ENCODE measurements at places on chromosomes 4 and X.

GRCh38 chr4:113823291-113823659, 61.7 kb upstream of the CAMK2D start:
- no peak for DNase-seq

DNA sequence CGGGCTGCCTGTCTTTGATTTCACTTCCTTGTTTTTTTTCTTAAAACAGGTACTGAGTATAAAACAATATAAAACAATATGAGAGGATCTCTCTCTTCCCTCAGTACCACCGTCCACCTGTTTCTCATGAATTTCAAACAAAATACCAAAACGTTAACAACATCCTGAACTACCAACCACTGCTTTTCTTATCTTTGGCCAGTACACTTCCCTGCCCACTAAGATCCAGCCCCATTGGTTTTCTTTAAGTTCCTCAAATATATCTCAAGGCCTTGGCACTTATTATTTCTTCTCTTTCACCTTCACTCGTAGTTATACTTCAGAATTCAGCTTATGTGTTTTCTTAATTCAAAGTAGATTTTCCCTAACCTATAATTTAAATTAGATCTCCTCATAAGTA, 370.2 kb upstream of the GRIA3 start:
- no peak for DNase-seq

DNA sequence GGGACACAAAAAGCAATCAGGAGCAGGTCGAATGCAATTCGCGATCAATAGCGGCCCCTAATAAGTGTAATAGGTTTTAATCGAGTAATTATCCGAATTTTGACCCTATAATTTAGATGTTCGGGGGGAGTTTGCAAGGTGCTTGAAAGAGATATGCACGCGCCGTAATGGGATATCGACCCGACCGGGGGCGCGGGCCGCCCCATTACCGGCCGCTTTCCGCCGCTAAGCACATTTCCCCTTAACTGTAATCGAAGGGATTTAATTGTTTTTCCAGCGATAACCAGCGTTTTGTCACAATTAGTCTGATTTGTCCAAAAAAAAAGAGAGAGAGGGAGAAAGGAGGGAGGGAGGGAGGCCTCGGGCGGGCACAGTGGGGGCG, 997 bp downstream of the NKX1-1 start:
- no peak for DNase-seq

GRCh38 chr4:107692202-107692601, 27.8 kb downstream of the PAPSS1 start:
- DNase-seq = no peak

DNA sequence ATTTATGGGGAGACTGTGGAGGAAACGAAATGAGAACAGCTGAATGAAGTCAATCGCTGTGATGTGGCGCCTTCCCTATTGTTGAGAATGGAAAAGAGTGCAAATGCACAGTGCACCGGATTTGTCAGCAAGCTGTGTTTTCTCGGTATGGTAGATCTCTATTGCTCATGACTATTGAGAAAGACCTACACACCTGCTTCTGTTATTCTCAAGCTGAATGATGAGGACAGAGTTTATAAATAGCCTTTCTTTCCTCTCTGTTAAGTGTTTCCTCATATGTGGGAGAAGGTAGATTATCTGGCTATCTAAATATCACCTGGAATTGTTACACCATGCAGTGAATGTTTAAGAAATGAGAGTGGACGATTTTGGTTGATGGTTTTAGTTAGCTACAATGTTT, 650.7 kb downstream of the IL1RAPL1 start:
- DNase-seq = no peak

- no peak for DNase-seq
Measured at GRCh38 chr4:139770361-139770760, 104.7 kb downstream of the MGST2 start.

DNA sequence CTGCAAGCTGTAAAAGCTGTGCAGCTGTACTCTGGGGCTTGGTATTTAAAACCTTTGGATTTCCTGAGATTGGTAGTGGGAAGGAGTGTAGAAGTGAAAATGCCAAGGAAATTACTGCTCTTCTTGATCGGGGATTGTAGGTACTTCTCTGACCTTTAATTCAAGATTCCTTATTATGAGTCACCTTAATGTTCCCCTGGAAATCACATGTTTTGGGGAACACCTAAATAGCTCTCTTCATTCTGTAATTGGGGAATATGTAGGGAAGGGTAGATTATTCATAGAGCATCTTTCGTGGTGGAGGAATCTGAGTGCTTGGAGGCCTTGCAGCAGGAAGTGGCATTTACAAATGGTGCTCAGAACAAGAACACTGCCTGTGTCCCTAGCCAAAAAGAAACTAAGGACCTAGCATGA, 137.8 kb downstream of the UCHL1 start:
- DNase-seq = no peak

DNA sequence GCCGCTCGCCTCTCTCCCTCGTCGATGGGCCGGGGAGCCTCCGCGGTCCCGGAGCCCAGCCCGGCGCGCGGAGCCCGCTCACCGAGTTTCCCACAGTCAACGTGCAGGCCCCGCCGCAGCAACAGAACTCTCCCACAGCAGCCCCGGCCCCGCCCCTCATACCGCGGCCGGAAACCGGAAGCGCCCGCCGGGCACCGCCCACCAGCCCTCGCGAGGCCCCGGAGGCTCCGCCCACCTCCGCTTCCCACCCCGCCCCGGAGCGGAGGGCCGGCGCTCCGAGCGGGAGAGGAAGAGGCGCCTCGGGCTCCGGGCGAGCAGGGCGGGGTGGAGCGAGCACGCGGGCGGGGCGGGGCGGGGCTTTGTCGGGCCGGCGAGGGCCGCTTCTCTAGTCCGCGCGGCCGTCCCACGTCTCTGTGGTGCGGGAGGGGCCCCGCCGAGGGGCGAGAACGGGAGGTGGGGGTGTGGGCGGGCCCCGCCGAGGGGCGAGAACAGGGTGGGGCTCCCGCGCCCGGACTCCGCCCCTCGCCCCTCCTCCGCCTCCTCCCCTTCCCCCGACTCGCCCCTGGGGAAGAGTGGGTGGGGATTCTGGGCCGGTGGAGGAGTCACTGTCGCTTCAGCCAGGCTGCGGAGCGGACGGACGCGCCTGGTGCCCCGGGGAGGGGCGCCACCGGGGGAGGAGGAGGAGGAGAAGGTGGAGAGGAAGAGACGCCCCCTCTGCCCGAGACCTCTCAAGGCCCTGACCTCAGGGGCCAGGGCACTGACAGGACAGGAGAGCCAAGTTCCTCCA, at the start of the genes ABCD1 and BCAP31:
ABCD1 (plus strand) TSS at position 605 of the 787 bp plus-strand sequence. CDS start 411 bp downstream, outside the sequence.
BCAP31 (minus strand) TSS at position 136 of the 787 bp plus-strand sequence. CDS start 1,143 bp downstream, outside the sequence.
- DNase-seq = peak; percentile 87

DNA sequence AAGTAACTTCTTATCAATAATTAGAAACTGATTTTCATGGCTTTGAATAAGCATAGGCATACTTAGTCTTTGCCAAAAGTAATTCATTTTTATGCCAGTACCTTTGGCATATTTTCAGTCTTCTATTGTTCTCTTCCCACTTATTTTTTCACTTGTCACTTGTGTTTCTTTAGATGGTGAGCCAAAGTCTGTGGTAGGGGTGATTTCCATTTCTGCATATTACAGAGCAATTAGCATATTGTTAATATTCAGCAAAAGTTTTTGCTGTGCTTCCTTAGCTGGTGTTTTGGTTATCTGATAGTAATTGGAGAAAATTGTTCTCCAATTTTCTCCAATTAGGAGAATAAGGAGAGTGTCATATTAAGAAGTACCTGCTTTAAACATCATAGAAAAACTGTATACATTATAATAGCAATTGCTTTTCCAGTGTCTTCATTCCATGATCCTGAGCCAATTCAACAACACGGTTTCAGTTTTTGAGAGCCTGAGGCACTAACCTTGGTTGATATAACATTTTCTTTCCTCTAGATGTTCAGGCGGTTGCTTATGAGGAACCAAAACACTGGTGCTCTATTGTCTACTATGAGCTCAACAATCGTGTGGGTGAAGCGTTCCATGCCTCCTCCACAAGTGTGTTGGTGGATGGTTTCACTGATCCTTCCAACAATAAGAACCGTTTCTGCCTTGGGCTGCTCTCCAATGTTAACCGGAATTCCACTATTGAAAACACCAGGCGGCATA, 64.7 kb downstream of the SMAD1 start:
- no peak for DNase-seq

Measured in activated T-cell treated with anti-CD3 and anti-CD28 coated beads for 48 hours (primary cell).